ENCODE measurements at places on chromosomes 11 and 22. TPM values are rescaled to one million over a fixed set of nuclear protein-coding genes. Genes with fewer than 3 reads are reported as not detected.
A peak's percentile ranks its signal among the peaks of the same experiment; 100 is the strongest.

The TRIM6 gene
- total RNA-seq = 11.8 TPM

The ZDHHC5 gene
- 42.7 TPM for total RNA-seq

The MUC6 gene
- total RNA-seq = not detected

GRCh38 chr22:23984430-23984829 lies 4.5 kb downstream of the GSTT2 start:
- H3K27ac ChIP-seq = no peak overlapping the region
- H3K36me3 ChIP-seq = no peaks in the 10 kb centered on the region
- H3K27me3 ChIP-seq = no peaks in the 10 kb centered on the region

The EWSR1 gene
- total RNA-seq = 483 TPM

The F2 gene
- not detected for total RNA-seq

DNA sequence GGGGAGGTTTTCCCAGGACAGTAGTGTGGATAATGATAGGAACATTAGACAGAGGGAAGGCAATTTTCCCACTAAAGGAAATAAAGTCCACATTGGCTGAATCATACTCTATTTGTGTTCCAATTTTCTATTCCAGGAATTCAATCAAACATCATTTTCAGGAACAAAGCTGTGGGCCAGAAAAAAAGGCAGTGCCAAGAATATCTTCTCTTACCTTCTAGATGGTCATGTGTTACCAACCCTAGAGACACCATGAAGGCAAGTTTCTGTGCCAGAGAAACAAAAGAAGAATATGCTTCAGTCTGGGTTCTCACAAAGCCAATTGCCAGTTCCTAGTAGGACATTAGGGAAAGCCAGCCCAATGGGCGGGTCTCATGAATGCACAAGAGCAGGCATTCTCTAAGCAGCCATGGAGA lies 27.5 kb downstream of the LARGE2 start:
- H3K27me3 ChIP-seq = no peaks in the 10 kb centered on the region
- peaks cover 9% of the 10 kb centered on the region for H3K36me3 ChIP-seq
- no peak overlapping the region for H3K4me3 ChIP-seq
- H3K27ac ChIP-seq = no peak overlapping the region
- DNase-seq = no peak
- peaks cover 23% of the 10 kb centered on the region for H3K4me1 ChIP-seq

The BBOX1 gene
- not detected for total RNA-seq

DNA sequence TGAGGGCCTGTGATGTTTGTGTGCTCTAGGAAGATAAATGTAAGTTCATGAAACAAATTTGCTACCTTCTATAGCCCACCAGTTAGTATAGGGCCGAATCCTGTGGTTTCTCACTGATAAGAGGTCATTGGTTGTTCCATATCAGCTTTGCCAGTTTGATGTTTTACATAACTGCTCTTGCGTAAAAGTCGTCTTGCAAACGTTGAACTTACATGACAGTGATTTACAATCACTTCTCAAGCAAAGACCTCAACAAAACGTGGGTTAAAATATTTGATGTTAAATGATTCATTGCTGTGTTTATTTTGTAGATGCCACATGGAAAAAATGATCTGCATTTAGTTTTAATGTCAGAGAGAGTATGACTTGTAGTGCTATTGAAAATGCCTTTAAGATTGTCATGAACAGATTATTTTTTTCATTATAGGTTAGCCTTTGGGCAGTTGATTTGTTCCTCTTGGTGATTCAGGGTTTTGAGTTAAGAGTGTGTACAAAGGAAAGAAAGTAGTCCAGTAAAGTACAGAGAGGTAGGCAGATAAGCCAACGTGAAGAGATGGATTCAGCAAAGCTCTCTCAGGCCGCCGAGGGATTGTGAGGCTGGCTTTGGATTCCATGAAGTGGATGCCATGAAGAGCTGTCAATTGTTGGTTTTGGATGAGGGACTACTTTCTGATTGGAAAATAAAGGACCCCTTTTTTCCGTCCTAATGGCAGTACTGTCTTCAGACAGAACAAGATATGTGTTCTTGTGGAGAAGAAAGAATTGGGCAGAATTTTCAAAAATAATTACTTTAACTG lies 2.6 kb downstream of the EWSR1 start:
- peaks cover 2% of the 10 kb centered on the region for H3K27me3 ChIP-seq
- peak overlapping the region; percentile 23 for H3K27ac ChIP-seq
- peak overlapping the region; percentile 99 for H3K4me3 ChIP-seq
- DNase-seq = no peak
- peaks cover 65% of the 10 kb centered on the region for H3K4me1 ChIP-seq

DNA sequence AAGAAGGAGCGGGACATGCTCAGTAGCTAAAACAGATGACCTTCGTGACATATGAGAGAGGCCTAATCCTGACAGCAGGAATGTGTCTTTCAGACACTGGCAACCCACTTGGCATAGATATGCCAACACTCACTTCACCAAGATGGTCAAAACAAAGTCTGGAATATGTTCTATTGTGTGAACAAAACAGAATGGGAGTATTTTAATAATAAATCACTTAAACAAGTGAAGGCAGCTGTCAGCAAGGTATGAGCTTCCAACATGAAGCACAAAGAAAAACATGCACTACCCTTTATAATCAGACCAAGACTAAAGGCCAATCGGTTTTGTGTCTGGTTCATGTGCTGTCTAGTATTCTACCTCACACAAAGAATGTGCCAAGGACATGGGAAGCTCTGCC lies 23.1 kb downstream of the CCDC34 start:
- no peak overlapping the region for H3K4me3 ChIP-seq
- DNase-seq = no peak
- H3K4me1 ChIP-seq = no peaks in the 10 kb centered on the region
- peak overlapping the region; percentile 35 for H3K27ac ChIP-seq
- peaks cover 24% of the 10 kb centered on the region for H3K36me3 ChIP-seq
- no peaks in the 10 kb centered on the region for H3K27me3 ChIP-seq

DNA sequence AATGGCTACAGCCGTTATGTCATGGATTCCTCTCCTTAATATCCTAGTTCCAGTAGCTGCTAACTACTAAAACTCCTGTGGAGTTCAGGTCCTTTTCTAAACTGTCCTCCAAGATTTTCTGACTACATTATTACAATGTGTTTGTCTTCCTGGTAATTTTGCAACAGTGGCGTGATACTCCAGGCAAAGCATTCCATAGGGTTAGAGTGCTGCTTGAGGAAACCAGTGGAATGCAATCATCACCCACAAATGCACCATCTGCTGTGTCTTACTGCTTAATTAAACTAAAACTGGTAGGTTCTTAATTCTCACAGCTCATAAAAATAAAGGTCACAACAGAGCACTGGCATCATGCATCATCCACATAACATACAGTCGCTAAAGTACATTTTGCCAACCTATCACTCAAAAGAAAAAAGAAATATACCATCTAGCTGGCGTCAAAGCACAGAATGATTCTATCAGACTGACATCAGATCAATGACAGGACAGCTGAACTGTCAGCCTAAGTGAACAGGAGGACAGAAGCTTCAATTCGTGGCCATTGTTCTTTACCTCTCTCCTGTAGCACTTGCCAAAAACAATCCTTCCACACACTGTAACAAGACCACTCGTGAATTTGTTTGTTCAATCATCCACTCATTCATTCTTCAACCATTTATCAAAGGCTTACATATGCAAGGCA lies 182.5 kb downstream of the CADM1 start:
- DNase-seq = no peak
- H3K27me3 ChIP-seq = no peaks in the 10 kb centered on the region
- H3K4me3 ChIP-seq = no peak overlapping the region
- H3K36me3 ChIP-seq = no peaks in the 10 kb centered on the region
- H3K4me1 ChIP-seq = peaks cover 18% of the 10 kb centered on the region

Measured in neural crest cell (in vitro differentiated cells).